ENCODE measurements at places on chromosomes 7 and 10.
A peak's percentile ranks its signal among the peaks of the same experiment; 100 is the strongest.

GRCh38 chr10:108249940-108250339, 1085.4 kb upstream of the SORCS1 start:
- no peak for DNase-seq

DNA sequence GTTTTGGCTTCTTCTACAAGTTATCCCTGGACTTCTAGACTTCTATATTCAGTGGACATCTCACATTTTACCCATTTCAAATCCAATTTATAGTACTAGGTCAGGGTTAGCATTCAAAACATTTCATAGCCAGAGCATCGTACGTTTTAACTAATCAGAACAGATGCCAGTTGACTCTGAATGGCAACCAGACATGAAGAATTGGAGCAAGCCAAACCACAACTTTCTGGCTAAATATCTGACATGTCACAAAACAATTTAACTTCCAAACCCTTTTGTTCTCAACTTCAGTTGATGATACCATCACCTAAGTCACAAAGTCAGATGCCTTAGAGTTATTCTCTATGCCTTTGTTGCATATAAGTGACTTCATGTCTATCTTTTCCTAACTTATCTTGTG, 1105.7 kb downstream of the XPNPEP1 start:
- no peak for DNase-seq

DNA sequence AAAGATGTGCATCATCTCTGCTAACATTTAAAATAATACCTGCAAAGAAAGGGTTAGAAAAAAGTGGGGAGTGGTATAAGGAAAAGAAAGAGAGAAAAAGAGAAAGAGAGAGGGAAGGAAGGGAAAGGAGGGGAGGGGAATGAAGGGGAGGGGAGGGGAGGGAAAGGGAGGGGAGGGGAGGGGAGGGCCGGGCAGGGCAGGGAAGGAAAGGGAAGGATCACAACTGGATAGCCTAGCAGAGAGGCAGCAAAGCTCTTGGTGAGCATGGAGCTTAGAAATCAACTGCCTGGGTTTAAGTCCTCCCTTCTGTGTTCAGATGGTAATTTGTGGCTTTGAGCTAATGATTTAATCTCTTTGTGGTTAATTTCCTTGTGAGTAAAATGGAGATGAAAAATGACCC, 5.4 kb upstream of the FAM237B start:
- DNase-seq = no peak

DNA sequence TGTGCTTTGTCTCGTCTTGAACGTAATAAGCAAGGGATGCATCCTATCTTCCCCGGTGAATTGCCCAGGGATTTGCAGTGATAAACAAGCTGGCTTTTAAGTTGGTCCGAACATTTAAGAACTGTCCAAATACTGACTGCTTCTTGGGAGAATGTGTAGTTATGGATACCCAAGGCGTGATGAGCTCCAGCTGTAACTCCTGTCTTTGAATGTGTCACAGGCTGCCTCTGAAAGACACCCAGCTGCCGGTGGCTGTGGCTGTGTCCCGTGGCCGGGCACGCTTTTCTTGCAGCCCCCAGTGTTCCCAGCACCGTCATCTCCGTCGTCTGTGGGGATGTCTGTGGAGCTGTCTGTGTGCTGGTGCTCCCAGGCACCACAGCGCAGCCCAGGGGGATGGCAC, 118.1 kb downstream of the GLRX3 start:
- DNase-seq = no peak

DNA sequence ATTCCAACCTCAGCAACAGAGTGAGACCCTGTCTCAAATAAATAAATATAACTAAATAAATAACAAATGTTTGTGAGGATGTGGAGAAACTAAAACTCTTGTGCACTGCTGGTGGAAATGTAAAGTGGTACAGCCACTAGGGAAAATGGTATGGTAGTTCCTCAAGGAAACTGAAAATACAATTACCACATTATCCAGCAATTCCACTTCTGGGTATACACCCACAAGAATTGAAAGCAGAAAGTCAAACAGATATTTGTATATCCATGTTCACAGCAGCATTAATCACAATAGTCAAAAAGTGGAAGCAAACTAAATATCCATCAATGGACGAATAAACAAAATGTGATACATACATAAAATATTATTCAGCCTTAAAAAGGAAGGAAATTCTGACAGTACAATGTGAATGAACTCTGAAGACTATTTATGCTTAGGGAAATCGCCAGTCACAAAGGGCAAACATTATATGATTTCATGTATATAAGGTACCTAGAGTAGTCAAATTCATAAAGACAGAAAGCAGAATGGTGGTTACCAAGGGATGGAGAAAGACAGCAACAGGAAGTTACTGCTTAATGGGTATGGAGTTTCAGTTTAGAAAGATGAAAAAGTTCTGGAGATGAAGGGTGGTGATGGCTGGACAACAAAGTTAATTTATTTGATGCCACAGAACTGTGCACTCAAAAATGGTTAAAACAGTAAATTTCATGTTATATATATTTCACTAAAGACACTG, 9.8 kb downstream of the ARHGAP12 start:
- DNase-seq = no peak

DNA sequence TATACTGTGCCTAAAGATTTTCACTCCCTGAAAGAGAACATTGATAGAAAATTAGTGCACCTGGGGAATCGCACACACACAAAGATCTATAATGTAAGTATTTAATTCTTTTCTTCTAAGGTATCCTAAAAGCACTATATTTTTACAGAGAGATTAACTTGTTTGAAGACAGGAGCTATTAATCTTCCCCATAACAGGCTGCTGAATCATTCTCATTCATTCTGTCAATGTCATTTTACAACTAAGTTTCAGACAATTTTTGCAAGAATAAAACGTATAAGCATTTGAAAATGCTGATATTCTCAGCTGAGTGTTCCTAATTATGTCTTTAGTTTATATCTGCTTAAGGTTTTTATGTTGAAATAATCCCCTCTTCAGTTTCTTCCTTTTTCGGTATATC, 776.7 kb downstream of the NXPH1 start:
- DNase-seq = no peak

- no peak for DNase-seq
These were observed 27.9 kb upstream of the CCDC7 start for GRCh38 chr10:32417911-32418547.

DNA sequence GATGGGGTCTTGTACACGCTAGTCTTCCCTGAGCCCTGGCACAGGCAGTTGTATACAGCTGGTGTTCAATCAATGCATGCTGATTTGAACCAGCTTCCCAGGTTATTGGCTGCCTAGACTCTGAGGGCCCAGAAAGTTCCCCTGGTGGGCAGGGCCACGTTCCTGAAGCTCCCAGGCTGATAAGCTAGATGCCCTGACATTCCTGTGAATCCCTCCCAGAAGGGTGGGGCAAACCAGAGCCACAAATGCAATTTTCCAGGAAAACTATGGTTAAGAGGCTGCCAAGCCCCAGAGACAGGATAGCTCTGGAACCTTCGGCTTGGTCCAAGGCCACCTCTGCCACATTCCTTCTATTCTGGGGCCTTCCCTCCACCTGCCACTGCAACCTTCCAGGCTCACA, 78.2 kb downstream of the FAM53B start:
- no peak for DNase-seq

DNA sequence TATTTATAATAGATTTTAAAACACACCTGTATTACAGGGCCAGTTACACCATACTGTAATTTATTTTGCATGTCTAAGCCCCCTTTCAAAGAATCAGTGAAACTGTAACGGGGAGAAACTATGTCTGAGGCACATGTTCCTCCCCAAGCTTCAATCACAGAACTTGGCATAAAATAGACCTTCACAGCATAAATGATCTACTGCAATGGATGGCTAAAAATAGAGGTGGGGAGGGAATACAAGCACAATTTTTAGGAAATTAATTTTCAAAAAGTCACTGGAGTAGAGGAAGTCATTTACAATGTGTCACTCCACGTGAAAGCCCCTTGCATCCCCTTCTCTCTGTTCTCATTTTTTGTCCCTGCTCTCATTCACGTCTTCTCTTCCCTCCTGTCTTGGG, 385.2 kb downstream of the TNS3 start:
- no peak for DNase-seq

DNA sequence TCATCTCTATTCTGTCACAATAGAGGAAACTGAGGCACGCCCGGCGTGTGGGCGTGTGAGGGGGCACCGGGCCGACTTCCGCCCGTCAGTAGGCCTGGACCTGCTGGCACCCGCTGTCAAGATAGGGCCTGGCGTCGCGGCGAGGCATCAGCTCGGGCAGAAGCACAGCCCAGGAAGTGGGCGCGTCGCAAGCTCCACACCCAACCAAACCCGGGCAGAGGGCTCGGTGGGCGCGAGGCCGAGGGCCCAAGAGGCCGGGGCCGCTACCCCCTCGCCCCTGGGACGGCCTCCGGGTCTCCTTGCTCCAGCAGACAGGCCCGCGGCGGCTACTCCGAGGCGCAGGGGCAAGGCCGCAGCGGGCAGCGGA, 91.2 kb downstream of the SPAG6 start:
- DNase-seq = peak; percentile 49

- no peak for DNase-seq
These were observed 182.8 kb downstream of the CREB5 start for GRCh38 chr7:28595076-28595475.
